H9 (cell line): ENCODE measurements at places on chromosomes 7 and 10.

- no peak for DNase-seq
These were observed 55.8 kb downstream of the TACC2 start for GRCh38 chr10:122044713-122045112.

- DNase-seq: no peak
These were observed 29.3 kb upstream of the HECW1 start for GRCh38 chr7:43083106-43083505.

DNA sequence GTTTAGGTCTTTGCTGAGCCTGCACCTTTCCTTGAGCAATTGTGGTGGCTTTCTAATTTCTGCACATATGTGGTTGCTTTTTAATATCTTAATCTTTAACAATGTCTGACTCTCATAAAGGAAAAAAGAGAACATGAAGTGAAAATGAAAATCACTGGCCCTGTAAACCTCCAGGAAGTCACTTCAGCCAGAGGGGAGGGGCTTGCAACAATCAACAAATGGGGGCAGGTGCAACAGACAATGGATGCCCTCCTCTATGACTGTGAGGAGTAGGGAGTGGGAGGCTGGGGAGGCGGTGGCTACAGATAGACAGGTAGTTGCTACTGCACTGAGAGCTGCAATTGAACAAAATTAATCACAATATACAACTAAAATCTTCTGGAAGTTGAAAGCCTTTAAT lies 1377.4 kb downstream of the XPNPEP1 start:
- peak; percentile 46 for DNase-seq

- DNase-seq: no peak
These were observed 21.4 kb downstream of the SLC25A13 start for GRCh38 chr7:96300502-96300901.

DNA sequence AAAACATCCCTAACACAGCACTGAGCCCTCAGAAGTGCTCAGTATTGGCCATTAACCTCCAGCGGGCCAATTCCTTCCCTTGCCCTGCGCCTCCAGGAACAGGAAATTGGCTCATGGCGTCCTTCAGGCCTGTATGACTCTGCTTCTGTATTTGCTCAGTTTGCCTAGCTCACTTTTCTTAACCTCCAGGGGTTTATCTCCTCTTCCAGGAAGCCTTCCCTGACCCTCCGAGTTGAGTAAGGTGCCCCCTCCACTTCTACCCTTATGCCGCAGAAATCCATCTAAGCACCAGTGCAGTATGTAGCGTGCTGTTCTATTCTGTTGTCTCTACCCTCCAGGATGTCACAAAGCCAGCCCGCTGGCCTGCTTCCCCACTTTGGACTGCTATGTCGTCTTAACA lies 1.1 kb upstream of the SFXN4 start:
- DNase-seq: no peak

DNA sequence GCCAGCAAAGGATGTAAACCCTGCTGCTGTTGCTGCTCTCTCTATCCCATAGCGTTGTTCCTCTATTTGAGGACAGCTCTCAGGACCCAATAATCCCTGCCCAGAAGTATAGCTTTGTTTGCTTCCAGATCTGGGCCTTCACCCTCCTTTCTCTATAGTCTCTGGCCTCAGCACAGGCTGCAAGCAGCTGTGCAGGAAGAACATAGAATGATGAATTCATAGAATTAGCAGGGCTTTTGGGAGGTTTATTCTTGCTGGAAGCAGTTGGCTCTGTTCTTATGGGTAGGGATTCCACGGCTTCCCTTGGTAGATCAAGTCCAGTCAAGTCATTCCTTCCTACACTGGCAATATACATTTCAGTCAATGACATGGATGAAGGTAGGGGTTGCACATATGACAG lies 354.7 kb downstream of the HPSE2 start:
- DNase-seq: no peak

DNA sequence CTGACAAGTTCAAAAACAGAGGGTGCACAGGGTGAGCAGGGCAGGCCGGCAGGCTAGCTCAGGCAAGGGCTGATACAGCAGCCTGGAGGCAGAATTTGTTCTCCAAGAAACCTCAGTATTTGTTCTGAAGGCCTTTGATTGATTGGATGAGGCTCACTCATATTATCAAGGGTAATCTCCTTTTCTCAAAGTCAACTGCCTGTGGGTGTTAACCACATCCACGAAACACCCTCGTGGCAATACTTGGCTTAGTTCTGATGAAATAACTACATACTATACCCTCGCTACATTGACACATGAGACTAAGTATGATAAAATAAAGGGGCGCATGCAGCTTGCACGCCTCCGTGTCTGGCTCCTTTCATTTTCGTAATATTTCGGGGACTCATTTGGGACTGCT lies 4.4 kb upstream of the PPP2R2D start:
- no peak for DNase-seq

DNA sequence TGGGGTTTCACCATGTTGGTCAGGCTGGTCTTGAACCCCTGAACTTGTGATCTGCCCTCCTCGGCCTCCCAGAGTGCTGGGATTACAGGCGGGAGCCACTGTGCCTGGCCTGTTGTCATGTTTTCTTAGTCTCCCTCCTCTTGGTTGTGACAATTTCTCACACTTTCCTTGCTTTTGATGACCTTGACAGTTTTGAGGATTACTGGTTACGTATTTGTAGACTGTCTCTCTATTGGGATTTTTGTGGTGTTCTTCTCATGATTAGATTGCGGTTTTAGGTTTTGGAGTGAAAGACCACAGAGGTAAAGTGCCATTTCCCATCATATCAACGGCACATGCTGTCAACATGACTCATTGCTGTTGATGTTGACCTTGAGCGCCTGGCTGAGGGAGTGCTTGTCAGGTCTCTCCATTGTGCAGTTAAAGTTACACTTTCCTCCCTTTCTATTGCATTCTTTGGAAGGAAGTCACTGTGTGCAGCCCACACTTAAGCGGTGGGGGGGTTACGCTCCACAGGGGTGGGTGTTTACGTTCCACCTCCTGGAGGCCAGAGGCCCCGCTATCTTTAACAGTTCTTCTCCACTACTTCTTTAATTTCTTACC lies 10.8 kb downstream of the NEURL1 start:
- DNase-seq: no peak

- peak; percentile 41 for DNase-seq
These were observed 200.4 kb upstream of the NFE2L3 start for GRCh38 chr7:25951414-25952260.

DNA sequence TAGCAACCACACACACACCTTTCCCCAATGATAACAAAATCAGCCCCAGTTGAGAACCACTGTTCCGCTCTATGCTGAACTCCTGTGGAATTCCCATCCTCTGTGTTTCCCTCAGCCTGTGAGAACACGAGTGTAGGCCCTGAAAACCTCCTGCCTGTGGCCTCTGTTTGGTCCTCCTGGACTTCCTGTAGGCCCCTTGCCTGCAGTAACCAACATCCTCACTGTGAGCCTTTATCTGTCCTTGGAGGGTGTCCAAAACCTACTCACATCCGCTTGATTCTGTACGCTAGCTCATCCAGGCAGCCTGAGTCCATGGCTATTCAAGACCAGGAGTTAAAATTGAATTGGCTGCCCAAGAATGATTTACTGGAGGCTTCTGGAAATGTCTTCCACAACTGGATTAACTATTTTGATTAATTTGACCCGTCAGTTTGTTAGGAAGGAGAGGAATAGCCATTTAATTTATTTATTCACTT lies 149.8 kb downstream of the AKR1D1 start:
- no peak for DNase-seq

GRCh38 chr7:26345837-26346236 lies 54.2 kb downstream of the SNX10 start:
- DNase-seq: no peak

GRCh38 chr10:101841826-101842225 lies 1.8 kb downstream of the KCNIP2 start:
- no peak for DNase-seq

DNA sequence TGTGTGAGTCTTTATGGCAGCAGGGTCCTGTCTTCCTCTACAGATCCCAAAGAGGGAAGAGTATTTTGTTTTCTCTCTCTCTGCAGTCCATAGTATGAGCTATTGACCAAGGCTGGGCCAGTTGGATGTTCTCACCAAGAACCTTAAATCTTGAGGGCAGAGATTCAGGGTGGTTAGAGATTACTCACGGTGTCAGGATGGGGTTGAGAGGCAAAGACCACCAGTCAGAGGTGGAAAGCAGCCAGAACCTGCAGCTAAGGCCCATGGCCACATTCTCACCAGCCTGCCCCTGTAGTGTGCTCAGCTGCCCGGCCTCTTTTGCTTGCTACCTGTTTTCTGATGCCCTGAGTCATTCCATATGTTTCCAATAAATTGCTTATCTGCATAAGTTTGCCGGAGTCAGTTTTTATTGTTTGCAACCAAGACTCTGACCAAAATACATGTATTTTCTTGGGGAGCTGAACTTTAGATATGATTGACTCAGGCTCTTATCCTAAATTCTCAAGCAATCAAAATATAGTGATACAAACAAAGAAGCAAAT lies 67.0 kb downstream of the MAP3K8 start:
- DNase-seq: no peak

- DNase-seq: no peak
These were observed 465.7 kb downstream of the AUTS2 start for GRCh38 chr7:70063927-70064326.

DNA sequence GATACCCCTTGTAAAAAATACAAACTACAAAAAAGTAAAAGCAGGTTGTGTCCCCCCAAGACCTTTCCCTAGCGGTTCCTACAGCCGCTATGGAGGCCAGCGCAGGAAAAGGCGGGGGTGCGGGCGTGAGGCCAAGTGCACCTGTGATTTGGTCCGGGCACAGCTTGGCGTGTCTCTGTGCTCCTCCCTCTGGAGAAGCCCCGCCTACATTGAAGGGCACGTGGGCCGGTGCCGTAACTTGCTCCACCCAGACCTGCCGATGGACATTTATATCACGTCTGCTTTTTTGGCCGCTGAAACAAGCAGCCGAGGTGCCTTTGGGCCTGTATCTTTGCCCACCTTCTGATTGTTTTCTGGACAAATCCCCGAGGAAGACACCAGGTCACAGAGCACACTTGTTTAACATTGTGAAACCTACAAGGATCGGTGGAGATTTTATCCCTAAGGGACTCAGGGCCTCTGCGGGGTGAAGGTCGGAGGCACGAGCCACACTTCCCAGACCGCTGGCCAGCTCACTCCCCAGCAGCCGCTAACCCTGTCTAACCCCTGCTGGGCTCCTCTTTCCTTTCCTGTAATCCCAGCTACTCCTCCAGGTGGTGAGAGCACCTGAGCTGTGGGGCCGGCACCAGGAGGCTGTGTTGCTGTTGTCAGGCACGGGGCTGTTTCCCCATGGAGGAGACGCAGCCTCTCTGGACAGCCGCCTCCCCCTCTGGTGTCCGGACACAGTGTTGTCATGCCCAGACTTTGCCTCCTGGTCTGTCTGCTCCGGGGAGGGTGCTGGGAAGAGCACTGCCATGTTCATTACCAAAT lies 18.8 kb upstream of the INPP5A start:
- peak; percentile 92 for DNase-seq

DNA sequence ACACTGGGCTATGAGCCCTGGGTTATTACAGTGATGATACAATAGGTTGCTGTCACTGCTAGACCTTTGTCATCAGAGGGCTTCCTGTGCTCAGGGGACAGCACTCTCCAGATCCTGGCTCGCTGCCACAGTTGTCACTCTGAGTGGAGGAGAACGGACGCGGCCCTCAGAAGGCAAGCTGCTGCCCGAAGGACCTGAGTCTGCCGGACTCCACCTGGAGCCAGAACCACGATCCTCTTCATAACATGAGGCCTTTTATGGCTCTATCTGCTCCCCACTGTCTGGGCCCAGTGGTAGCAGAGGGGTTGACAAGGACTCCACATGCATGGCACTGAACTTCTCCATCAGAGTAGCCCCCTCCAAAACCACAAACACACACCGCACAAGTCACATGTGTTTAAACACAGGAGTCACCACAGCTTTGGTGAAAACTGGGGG lies 94.7 kb upstream of the EFCAB10 start:
- DNase-seq: no peak

GRCh38 chr7:43890468-43890867 lies 15.9 kb downstream of the URGCP start:
- DNase-seq: no peak

- no peak for DNase-seq
These were observed 63.0 kb downstream of the HOXA1 start for GRCh38 chr7:27032839-27033238.

DNA sequence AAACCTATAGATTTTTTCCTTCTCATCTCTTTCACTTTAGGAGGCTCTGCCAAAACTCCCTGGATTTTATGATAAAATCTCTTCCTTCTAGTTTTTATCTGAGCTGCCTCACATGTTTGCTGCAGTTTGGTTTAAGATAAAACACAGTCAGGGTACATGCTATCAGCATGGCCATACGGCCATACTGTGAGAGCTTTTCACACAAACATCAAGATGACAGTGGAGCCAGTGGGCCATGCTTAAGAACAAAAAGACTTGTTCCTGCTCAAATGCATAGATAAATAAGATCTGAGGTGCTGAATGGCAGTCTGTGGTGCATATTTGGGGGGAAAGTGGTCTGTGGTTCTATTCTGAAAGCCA lies 91.0 kb downstream of the ELMO1 start:
- no peak for DNase-seq

GRCh38 chr7:155665957-155666287 lies 21.5 kb downstream of the RBM33 start:
- no peak for DNase-seq

DNA sequence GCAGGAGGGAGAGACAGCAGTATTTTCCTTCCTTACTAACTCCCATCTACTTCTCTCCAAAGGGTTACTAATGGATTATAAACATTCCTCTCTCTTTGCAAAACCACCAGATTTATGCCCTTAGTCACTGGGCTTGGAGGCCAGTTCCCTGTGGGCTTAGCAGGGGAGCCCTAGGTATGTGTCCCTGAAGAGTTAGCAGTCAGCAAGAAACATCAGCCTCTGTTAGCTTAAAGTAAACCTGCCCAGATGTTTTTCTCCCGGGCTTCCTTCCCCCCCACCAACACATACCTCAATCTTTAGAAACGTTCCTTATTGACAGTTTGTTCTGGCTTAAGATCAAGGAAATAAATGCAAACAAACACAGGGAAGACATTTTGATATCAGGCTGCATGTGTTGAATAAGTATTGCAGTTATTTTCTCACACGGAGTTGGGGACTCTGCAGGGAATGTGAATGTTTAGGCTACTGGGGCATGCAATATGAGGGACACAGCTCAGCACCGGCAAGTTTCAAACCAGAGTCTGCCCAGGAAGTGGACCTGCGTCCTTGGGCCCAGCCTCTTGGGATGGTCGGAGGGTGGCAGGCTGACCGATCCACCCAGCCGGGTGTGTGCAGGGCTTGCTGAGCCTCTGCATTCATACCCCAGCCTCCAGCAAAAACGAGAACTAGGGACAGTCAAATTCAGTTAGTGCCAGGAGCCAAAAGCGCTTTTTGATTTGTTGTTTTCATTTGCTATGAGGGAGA lies 252.0 kb upstream of the GRB10 start:
- DNase-seq: no peak

- no peak for DNase-seq
These were observed 402.2 kb downstream of the DNAJB6 start for GRCh38 chr7:157739031-157739430.

GRCh38 chr10:120612756-120613155 lies 155.7 kb downstream of the PLPP4 start:
- DNase-seq: no peak
